Left lobe of liver (tissue), 2 donors: ENCODE measurements at places on chromosomes 2 and 18. TPM values are rescaled to one million over a fixed set of nuclear protein-coding genes. Genes with fewer than 3 reads are reported as not detected.

The CNDP1 gene
- total RNA-seq, result 66.3 TPM

- no peak for DNase-seq
These were observed 219.0 kb downstream of the MYO3B start for GRCh38 chr2:170396799-170397459.

GRCh38 chr2:10222-10875 lies 36.0 kb downstream of the FAM110C start:
- DNase-seq, result no peak

The CLEC4F gene
- not detected for total RNA-seq

DNA sequence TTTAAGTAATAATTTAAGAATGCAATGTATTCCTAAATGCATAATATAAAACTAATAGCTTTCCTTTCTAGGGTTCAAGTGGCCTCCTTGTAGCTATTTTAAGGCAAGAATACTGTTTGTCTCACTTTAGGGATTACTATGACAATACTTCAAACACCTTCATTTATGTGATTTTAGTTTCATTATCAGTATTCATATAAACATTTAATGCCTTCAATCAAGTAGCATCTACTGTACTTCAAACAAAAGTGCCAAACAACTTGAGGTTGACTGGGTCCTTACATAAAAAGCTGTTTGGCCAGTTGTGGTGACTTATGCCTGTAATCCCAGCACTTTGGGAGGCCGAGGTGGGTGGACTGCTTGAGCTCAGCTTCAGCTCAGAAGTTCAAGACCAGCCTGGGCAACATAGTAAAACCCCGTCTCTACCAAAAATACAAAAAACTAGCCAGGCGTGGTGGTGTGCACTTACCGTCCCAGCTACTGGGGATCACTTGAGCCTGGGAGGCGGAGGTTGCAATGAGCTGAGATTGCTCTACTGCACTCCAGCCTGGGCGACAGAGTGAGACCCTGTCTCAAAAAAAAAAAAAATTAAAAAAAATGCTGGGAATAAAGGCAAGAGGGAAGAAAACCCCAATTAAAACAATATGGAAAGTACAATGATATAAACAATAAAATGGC lies 9.3 kb downstream of the MEX3C start:
- no peak for DNase-seq

The UCN gene
- total RNA-seq, result 2.2 TPM

The PROKR1 gene
- 0.05 TPM for total RNA-seq

The CABYR gene
- total RNA-seq, result not detected

DNA sequence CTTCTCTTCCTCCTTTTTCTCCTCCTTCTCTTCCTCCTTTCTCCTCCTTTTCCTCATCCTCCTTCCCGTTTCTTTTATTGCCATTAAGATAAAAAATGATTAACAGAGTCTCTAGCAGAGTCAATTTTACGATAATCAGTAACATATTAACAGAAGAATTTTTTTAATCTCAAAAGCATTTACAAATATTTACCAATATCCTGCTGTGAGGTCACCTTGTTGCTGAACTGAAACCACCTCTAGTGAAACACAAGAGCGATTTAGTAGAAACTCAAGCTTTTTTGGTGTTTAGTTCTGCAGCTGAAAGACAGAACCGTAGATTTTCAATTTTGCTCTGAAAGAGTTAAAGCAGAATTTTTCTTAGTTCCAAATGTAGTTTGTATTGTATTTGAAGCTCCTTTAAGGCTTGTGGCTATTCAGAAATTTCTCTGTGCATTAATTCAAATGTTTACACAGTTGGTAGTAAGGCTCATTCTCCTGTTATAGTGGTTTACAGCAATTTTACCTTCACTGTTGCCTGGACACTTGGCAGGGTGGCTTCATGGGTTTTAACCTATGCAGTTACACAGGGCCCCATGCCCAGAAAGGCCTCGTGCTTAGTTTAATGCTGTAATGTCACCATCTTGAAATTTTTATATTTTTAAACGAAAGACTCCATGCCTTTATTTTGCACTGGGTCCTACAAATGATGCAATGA lies 1106.6 kb upstream of the FAM98A start:
- DNase-seq, result no peak

The PPIL3 gene
- total RNA-seq, result 19.3 TPM

- no peak for DNase-seq
These were observed 88.0 kb downstream of the ZFP36L2 start for GRCh38 chr2:43138441-43138840.

DNA sequence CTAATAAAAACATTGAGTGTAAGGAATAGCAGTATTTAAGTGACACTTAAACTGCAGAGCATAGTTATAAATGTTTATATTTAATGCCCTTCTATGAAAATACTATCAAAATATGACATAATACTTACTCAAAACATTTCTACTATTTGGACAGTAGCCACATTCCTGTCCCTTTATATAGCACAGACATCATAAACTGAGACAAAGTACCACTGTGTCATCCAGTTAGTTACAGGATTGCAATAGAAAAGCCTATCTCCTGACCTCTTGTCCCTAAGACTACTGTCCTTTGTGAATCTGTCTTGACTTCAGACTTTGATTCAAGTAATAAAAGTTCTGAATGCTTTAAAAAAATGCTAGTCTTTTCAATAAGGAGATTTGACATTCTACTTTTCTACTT lies 1528.5 kb upstream of the NXPH2 start:
- DNase-seq, result no peak

GRCh38 chr2:241314226-241315092 lies 1.0 kb downstream of the HDLBP start:
- DNase-seq, result no peak

DNA sequence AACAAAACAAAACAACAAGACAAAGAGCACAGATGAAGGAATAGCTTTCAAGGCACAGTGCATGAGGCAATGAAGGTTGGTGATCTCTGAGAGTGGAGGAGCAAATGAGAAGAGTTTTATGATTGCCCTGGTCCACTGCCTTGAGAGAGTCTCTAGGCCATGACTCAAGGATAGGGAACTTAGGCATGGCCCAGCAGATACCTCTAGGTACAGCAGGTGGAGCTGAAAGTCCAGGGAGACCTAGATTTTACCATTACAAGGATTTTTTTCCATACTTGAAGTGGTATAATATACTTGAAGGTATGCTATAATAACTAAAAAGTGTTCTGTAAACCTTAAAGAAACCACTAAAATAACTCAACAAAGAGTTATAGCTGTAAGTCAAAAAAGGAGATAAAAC lies 239.5 kb upstream of the KLHL29 start:
- DNase-seq, result no peak

The ZNF892 gene
- total RNA-seq, result 1.3 TPM

- peak; percentile 15 for DNase-seq
These were observed at the start of gene C2orf92 for GRCh38 chr2:97669448-97669847. Gene C2orf92 (plus strand): TSS chr2:97669713. CDS start chr2:97669789, 76 bp downstream.

DNA sequence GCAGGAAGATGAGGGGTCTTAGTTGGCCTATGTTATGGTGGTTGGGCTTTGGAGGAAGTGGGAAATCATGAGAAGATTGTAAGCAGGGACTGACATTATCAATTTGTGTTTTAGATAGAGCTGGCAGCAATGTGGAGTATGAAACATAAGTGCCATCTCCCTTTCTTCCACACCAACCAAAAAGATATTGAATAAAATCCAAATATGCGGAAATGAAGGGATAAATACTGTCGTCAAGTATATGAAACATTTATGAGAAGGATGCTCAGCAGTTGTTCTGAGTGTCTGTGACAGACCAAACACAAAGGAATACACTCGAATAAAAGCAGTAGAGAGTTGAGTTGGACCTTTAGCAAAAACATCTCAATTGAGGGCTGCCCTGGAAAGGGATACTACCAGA lies 1090.0 kb upstream of the ZEB2 start:
- no peak for DNase-seq

- DNase-seq, result no peak
These were observed 29.9 kb downstream of the DYSF start for GRCh38 chr2:71483246-71483645.

GRCh38 chr2:39128919-39129391 lies 8.1 kb upstream of the SOS1 start:
- no peak for DNase-seq

DNA sequence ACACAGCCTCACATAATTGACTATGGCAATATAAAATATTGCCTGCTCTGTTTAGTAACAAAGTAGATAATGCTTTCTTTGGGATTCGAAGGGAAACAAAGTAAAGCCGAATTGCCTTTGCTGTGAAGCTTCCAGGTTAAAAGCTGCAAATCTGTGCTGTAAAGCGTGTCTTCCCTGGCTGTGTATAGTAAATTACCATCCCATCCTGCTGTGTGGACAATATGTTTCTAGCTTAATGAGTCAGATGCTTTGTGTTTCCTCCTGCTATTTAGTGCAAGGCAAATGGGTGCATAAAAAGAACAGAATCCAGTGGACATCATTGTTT lies 265.1 kb downstream of the SOCS6 start:
- no peak for DNase-seq

DNA sequence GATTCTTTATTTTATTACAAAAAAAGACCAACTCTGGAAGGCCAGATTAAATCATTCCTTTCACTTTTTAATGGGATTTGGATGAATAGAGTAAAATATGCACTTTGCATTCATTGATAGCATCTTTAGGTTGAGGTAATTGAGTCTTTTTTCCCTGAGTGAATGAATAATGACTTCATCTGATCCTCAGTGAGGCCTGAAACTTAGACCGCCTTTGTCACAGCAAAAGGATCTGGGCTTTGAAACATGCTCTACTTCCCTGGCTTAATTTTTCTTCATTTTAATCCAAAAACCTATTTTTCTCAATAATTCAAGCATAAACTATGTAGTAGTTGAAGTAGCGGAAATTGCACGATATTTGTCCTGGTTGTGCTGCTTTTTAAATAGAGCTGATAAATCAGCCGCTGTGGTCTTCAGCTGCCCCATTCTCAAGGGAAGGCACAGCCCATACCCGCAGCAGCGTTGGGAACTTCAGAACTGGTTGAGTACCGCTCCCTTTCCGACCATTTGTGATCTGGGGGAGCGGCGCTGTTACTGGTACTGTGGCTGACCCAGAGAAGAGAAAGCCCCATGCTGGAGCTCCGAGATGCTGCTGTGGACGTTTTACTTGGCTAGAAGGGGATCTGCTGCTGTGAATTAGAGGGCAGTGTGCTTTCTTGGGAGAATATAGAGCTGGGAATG lies 145.3 kb upstream of the NFATC1 start:
- no peak for DNase-seq

The NEUROD1 gene
- total RNA-seq, result not detected

The FIGN gene
- total RNA-seq, result 6.0 TPM

The GAL3ST2 gene
- total RNA-seq, result 0.55 TPM

GRCh38 chr2:182852801-182853200 lies 13.6 kb downstream of the FRZB start:
- no peak for DNase-seq

- no peak for DNase-seq
These were observed 74.2 kb upstream of the MC4R start for GRCh38 chr18:60446821-60447220.

- peak; percentile 67 for DNase-seq
These were observed 129.7 kb downstream of the CCDC85A start for GRCh38 chr2:56313500-56313921.

DNA sequence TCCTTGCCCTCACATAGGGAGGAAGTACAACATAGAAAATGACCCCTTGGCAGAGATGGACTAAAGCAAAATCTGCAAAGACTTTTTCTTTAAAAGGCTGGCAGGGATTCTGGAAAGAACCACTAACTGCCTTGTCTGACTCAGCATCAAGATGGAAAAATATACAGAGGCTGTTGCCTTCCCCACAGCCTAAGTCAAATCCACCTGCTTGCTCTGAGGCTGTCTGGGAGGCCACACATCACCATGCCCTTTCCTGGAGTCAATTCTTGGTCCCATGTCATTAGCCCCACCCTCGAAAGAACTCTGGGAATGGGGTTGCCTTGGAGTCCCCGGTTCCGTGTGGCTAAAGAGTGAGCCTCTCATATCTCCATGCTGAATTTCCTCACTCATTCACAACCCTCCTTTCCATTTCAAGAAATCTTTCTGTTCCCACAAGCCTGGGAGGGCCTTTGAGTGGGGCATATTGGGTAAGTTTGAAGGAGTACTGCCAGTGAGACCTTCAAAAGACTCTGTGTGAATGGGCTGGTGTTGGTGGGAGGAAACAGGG lies 39.4 kb downstream of the BMP10 start:
- no peak for DNase-seq

GRCh38 chr2:176479961-176480360 lies 210.7 kb downstream of the MTX2 start:
- DNase-seq, result no peak

The HOXD12 gene
- total RNA-seq, result not detected
